A549 treated with AZD2906 at 1 μM for 4 hours (cell line): ENCODE measurements at places on chromosomes 7 and 10. TPM values are rescaled to one million over a fixed set of nuclear protein-coding genes. Genes with fewer than 3 reads are reported as not detected.

TMEM176B gene
- total RNA-seq = 0.06 to 0.17 TPM (median 0.14 TPM) in 3 of 5 replicates, not detected in the others

COL13A1 gene
- 0.17 to 0.32 TPM (median 0.29 TPM) in 5 replicates for total RNA-seq

OR13A1 gene
- total RNA-seq = 0.06 TPM in 1 of 5 replicates, not detected in the others

UPK3B gene
- 11.5 to 19.9 TPM (median 17.5 TPM) in 5 replicates for total RNA-seq

GPR85 gene
- not detected in 5 replicates for total RNA-seq

ATRNL1 gene
- 0.21 to 0.37 TPM (median 0.32 TPM) in 5 replicates for total RNA-seq

LRRTM3 gene
- not detected in 5 replicates for total RNA-seq

ZFAND4 gene
- 3.9 to 5.0 TPM (median 4.7 TPM) in 5 replicates for total RNA-seq

TAS2R38 gene
- not detected in 5 replicates for total RNA-seq

PNLIPRP3 gene
- 0.03 to 0.07 TPM (median 0.04 TPM) in 5 replicates for total RNA-seq

RBAK gene
- 5.0 to 7.1 TPM (median 5.5 TPM) in 5 replicates for total RNA-seq

OR6B1 gene
- total RNA-seq = not detected in 5 replicates

GLI3 gene
- 0.08 to 0.30 TPM (median 0.23 TPM) in 5 replicates for total RNA-seq

GPR26 gene
- not detected in 5 replicates for total RNA-seq

SPDYE11 gene
- not detected in 5 replicates for total RNA-seq

SLC29A4 gene
- total RNA-seq = 10.7 to 16.2 TPM (median 13.2 TPM) in 5 replicates

CPA4 gene
- 2.9 to 5.1 TPM (median 3.6 TPM) in 5 replicates for total RNA-seq

CCDC146 gene
- 0.47 to 0.77 TPM (median 0.67 TPM) in 5 replicates for total RNA-seq

ITGB8 gene
- 1.1 to 1.5 TPM (median 1.3 TPM) in 5 replicates for total RNA-seq

IL6 gene
- total RNA-seq = 0.59 to 1.3 TPM (median 1.2 TPM) in 5 replicates
